Right ventricle myocardium inferior (tissue), 1 donor: ENCODE measurements at places on chromosomes 16 and 17. TPM values are rescaled to one million over a fixed set of nuclear protein-coding genes. Genes with fewer than 3 reads are reported as not detected.

DNA sequence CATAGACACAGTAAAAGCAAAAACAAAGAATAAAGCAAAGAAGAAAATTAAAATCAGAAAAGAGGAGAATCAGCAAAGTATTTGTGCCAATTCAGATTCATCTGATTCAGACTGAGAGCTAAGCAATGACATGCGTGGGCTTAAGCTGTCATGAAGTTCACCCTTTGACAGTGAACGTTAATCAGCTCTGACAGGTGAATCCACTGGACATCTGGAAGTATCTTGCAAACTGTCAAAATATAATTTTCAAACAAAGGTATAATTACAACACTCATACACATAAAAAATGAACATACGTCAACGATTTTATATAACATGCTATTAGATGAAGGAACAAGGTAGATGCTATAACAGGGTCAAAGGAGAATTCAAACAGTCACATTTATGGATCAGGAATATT is 596.3 kb upstream of the SALL1 start:
- DNase-seq = no peak

NEURL4 gene
- 30.8 TPM for total RNA-seq

DNA sequence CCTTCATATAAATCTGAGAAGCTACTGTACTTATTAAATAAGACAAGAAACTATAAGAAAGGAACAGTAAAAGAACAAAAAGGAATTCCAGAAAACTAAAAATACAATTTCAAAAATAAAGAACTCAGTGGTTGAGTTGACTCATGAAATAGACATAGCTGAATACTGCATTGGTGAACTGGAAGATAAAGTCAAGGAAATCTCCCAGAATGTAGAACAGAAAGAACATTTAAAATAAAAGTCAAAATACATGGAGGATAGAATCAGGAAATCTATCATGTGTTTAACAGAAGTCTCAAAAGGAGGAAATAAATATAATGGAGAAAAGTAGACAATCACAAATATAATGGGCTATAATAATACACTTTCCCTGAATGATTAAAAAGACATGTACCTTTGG is 136.4 kb upstream of the PMFBP1 start:
- DNase-seq = no peak

KAT8 gene
- total RNA-seq = 67.4 TPM

SPATA22 gene
- 0.84 TPM for total RNA-seq

ADAD2 gene
- not detected for total RNA-seq

WNT9B gene
- total RNA-seq = not detected

GRCh38 chr17:40326832-40327199 is 17.8 kb downstream of the RARA start:
- no peak for DNase-seq

GRCh38 chr17:57626520-57627210 is 118.4 kb downstream of the CCDC182 start:
- DNase-seq = no peak

ASPHD1 gene
- total RNA-seq = 0.19 TPM

RAB11FIP4 gene
- total RNA-seq = 13.6 TPM

DNA sequence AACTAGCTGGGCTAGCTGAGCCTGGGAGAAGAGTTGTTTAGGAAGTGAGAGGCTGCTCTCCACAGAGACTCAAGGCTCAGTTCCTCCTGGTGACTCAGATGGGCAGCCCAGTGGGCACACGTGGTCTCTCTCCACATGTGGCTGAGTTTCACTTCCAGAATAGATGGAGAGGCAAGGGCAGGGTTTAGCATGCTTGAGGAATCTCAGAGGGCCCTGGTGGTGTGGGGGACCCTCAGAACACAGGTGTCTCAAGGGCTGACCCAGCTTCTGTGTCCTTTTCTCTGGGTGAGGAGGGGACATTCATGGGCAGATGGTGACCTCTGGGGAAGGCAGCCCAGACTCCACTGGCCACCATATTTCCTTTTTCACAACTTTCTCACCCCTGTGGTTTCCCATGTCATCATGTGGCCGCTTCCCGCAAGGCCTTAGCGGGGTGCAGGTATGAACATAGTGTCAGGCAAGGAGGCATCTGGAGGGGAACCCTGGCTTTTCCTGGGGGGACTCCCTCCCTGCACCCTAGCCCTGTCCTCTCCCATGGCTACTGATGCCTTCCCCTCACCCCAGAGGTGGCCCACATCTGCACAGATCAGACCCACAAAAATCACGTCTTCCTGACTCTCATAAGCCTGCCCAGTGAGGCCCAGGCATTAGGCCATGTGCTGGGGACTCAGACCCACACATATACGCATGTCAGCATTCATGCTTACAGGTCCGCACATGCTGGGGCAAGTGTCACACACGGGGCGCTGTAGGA is 3.3 kb downstream of the GRN start:
- DNase-seq = no peak

DNA sequence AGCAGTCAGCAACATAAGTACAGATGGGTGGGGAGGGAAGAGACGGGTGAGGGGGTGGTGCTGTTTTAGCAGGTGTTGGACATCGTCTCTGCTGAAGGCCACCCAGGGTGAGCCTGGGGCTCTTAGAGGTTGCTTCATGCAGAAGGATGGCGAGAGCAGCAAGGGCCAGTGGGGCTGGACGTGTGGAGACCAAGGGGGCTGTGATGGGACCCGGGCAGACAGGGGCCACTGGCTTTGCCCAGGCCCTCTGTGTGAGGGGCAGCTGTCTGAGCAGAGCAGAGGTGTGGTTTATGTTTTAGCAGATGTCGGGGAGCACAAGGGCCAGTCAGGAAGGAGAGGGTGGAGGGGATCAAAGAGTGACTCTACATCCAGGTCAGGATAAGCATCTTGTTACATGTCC is 4.8 kb downstream of the NARF start:
- no peak for DNase-seq

GRCh38 chr17:22304667-22305303 is 612.5 kb downstream of the KCNJ18 start:
- no peak for DNase-seq

DNA sequence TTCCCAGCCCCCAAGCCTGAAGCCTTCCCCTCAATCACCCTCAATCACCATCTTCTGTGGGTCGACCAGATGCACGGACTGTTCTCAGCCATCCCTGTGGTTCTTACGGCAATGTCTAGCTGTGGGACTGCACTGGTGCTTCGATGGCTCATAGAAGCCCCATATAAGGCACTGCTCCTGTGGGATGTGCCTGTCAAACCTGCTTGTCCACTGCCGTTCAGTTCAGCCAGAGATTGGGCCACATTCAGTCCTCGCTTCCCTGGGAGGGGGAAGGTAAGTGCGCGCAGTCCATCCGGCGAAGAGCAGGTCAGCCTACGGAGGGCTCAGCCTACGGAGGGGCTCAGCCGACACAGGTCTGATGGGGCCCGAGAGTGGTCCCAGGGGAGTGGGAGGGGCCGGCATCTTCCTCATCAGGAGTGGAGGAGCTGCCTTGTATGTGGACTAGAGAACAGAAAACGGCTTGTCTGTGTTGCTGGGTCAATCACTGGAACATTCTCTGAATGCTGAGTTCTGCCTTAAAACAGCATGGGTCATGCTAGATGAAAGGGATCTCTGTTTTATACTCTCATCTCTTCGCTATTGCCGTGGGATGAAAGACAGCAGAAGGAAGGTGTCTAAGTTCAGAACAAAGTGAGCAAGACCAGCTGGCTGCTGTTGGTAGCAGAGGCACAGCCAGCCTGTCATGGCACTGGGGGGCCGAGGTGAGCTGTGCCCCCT is at the start of gene CARD14:
TSS of gene CARD14 (plus strand) at position 247 of the 717 bp plus-strand sequence. CDS start 11,409 bp downstream, outside the sequence.
- DNase-seq = no peak

DNA sequence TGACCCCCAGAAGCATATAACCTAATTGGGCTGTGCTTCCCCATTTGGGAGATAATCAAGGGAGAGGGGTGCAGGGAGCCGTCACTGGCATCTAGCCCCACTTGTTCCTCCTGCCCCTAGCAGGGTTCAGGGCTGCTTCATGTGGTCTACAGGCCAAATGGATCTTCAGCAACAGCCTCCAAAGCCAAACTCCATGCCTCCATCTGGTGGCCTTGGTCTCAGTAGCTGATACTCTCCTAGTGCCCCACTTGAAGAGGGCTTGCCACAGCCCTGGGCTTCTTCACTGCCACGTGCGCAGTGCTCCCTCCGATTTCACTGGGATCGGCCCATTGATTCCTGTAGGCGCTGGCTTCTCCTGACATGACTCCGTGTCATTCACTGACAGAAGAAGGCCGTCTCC is 24.6 kb downstream of the LYRM9 start:
- DNase-seq = no peak

GRCh38 chr16:81994485-81994884 is 16.8 kb downstream of the SDR42E1 start:
- no peak for DNase-seq

GRCh38 chr16:30438835-30439234 is 6.8 kb downstream of the SEPHS2 start:
- no peak for DNase-seq

GRCh38 chr16:49148410-49148809 is 133.2 kb downstream of the CBLN1 start:
- no peak for DNase-seq

DNA sequence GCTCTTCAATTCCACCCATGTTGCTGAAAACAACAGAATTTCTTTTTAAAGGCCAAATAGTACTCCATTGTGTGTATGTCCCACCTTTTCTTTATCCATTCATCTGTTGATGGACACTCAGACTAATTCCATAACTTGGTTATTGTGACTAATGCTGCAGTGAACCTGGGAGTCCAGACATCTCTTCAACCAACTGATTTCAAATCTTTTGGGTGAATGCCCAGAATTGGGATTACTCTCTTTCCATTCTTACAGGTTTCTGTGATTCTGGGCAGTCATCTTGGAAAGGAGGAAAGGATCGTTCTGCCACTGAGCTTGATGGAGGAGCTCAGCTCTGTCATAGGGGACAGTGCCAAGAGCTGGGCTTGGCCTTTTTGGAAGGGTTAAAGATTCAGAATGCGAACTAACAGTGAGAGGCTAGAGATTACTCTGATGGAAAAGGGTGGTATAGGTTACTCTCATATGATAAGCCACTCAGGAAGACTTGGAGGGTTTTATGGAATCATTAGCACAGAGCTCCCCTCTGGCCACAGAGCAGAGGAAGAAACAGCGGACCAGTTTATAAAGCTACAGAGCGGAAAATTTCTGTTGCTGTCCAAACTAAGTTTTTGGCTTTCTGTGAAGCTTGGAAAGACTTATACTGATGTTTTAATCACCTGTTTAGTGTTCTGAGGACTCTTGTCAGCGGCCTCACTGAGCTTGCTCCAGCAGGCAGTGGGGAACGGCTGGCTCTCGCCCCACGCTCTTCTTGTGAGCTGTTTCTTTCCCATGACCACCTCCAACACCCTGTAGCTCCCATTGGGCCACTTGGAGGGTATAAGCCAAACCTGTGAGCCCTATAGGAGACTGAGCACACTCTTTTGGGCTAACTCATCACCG is 48.3 kb downstream of the HIC1 start:
- DNase-seq = no peak

DNA sequence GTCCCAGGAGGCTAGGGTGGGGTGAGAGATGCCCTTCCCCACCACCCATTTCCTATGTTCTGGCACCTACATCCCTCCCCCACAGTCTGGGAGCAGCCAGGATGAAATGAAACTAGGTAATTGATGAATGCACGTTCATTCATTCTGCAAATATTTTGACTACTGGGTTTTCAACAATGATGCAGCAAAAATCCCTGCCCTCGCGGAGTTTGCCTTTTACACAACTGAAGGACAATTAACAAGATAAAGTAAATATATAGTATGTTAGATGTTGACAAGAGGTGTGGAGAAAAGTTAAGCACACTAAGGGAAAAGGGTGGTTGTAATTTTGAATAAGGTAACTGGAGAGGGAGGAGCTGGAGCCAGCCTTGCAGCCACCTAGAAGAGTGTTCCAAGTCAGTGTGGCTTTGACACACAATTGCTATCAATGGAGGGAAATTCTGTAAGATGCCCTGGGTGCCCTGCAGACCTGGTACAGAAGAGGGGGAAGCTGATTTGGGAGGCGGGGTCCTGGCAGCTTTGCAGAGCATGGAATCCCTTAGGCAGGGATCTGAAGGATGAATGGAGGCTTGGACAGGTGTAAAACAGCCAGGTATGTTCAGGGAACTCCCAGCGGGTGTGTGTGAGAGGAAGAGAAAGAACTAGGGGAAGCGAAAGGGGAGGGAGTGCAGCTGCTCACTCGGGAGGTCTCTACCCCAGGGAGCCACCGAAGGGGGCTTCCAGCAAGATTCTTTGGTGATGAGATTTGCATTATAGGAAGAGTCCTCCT is 2.5 kb downstream of the TMEM92 start:
- DNase-seq = no peak

FOXO3B gene
- total RNA-seq = 1.2 TPM

DNA sequence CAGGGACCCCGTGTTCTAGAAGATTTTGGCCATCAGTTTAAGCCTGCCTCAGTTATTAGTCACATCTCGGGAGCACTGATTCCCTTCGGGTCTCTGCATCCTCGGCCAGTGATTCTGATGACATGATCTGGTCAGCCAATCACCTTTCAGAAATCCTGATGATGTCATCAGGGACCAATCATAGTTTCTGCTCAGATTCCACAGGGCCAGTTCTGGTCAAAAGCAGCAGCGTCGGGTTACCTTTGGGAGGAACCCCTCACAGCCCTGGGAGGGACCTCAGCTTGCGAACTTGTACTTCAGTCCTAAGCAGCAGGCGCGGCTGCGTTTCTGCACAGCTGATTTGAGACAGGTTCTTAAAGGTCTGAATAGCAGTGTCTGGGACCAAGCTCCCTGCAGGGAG is 13.9 kb downstream of the KDM8 start:
- DNase-seq = no peak

DNA sequence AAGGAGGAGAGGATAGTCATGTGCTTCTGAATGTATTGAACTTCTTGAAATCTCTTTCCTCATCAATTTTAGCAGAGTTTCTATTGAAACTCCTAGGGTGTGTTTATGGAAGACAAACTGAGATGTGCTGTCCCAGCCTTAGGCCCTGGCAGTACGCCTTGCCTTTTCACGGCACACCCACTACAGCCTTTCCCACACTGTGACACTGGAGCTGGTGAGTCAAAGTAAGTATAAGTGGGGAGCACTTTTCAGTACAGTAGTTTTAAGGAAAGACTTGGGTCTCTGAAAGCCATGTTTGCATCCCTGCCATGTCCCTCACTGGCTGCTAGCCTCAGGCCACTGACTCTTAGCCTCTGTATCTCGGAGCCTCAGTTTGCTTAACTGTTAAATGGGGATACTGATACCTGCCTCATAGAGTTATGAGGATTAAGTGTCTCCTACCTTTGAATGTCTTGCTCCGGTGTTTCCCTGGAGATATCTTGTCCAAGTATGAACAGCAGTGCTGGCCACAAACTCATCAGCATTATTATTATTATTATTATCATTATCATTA is 144.7 kb upstream of the CRHR1 start:
- DNase-seq = no peak

DNA sequence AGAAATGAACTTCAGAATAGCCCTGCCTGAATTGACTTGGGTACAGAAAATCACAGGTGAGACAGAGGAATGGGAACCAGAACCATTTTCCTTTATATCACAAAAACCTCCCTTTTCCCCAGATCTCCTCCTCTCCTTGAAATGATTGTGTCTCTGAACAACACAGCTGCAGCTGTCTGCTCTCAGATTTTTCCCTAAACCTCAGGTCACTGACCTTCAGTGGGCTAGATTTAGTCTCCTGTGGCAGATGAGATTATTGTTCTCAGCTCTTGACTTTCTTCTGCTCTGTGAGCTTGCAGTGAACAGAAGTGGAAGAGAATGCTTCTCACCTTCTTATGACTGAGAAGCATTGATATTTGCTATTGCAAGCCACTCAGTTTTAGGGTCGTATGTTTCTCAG is 92.3 kb upstream of the FAM20A start:
- DNase-seq = no peak

SLC38A8 gene
- total RNA-seq = 3.1 TPM

CCL18 gene
- 3.7 TPM for total RNA-seq

KRTAP4-5 gene
- total RNA-seq = not detected
